ELF-1 (cell line): ENCODE measurements at places on chromosomes 16 and 17.

DNA sequence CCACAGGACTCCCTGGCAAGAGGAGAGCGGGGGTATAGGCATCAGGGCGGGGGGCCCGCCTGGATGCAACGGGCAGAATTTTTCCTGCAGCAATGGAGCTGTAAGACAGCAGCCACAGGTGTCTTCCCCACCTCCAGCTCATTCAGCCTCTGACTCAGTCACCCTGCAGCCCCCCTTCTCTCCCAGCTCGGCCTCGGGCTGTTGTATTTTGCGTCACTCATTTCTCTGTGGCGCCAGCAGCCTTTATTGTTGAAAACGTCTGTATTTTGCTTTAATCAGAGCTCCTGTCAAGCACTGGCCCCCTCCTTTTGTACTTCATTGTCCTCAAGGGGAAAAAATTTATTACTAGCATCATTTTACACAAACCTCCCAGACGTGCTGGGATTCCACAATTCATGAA lies 117.7 kb downstream of the WSCD1 start:
- peak; percentile 59 for DNase-seq

DNA sequence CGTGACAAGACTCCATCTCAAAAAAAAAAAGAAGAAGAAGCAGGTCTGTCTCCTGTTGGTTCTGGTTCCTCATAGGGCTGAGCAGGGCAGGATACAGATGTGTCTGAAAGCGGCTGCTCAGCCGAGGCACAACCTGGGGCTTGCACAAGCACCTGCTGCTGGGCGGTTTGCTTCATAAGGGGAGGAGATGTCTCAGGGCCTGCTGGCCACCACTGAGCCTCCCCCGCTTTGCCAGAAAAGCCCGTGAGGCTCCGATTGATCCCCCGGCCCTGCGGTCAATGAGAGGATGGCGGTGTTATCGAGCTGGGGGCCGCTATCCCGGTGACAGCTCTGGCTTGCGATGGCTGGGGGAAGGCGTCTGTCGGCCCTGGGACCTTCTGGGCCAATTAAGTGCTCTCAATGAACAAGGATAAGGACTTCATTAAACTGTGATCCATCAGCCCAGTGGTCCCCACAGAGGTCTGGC lies 162.0 kb downstream of the SDK2 start:
- DNase-seq, result no peak

- DNase-seq, result no peak
Observed at GRCh38 chr17:2172999-2173398, 118.1 kb downstream of the HIC1 start.

DNA sequence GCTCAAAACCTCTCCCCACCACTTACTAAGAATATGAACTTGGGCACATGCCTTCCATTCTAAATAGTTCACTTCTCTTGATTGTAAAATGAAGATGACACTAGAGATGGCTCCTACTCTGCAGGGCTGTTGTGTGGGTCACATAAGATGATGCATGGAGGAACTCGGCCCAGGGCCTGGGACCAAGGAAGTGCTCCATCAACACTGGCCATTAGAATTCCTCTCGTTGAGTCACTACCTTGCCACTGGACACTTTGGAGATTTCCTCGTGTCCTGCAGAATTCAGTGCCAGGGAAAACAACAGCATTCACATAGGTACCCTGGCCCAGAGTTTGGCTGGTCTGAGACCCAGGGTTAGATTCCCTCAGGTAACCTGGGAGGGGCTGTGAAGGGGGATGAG lies 18.6 kb downstream of the HNF1B start:
- DNase-seq, result no peak
